ENCODE measurements at places on chromosomes 6 and 20. TPM values are rescaled to one million over a fixed set of nuclear protein-coding genes. Genes with fewer than 3 reads are reported as not detected.

HMGN3 gene
- total RNA-seq = 35.2 TPM

- DNase-seq = no peak
Measured at GRCh38 chr6:133764008-133764753, 124.7 kb upstream of the TCF21 start.

HAO1 gene
- total RNA-seq = not detected

DNA sequence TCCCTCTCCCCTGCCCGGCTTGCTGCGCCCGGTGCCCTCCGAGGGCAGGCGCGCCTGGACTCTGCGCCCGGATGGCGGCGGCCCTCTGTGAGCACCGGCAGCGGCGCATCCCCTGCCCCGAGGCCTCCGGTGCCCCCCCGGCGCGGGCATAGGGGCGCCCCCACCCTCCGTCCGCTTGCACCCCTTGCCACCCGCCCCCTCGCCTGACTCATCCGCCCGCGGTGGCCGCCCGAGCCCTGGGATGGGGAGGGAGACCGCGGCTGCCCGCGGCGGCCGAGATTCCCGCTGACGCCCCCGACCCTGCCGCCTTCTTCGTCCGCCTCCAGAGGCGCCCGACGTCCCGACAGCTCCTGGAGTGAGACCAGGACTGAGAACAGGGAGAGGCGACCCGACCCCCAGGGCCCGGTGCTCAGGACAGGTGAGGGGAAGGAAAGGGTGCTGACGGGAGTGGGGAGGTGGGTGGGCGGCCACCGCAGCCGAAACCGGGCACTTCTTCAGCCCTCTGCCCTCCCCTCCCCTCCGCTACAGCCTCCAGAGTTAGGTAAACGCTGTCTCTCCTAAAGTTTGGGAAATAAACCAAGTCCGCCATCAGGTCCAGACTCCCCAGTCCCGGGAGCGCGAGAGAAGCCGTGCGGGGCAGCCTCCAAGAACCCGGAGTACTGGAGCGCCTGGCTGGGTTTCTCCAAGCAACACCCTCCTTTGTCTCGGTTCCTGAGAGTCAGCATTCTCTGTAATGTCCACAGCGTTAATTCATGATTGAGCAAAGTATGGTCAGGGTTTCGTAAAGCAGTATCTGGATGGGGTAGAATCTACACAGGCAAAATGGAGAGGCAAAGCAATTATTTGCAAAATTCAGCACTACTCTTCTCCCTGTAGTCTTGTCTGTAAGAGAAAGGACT, 539 bp downstream of the TMEM200A start:
- peak; percentile 38 for DNase-seq

DNA sequence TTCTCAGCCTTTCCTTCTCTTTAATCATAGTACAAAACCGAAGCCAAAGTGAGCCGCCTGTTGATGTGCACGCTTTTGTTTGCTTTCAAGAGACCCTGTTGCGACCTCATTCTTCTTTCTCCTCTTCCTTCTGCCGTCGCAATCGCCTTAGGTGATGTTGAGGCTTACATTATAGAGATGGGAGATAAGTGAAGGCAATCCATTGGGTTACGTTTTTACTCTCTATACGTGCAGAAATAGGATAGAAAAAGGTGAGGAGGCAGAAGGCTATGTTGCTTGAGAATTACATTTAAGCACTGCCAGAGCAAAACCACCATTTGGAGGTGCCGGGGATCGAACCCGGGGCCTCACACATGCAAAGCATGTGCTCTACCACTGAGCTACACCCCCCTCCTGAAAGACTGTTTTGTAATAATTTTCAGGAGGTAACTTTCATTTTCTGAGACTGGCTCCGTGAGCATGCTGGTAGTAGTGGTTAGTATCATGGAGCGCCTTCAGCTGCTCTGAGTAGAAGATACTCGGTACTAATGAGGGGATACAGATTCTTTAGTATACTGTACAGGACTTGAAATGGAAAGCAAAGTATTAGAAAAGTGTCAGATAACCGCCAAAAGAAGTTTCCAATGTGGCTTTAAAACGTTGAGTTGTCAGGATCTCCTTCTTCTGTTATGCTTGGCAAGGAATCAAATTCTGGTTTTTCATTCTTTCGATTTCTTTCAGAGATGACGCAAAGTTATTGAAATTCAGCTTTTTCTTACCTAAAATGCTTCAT, 165.6 kb downstream of the TRIM27 start:
- no peak for DNase-seq

ADTRP gene
- 62.4 TPM for total RNA-seq

HRH3 gene
- total RNA-seq = not detected

DNA sequence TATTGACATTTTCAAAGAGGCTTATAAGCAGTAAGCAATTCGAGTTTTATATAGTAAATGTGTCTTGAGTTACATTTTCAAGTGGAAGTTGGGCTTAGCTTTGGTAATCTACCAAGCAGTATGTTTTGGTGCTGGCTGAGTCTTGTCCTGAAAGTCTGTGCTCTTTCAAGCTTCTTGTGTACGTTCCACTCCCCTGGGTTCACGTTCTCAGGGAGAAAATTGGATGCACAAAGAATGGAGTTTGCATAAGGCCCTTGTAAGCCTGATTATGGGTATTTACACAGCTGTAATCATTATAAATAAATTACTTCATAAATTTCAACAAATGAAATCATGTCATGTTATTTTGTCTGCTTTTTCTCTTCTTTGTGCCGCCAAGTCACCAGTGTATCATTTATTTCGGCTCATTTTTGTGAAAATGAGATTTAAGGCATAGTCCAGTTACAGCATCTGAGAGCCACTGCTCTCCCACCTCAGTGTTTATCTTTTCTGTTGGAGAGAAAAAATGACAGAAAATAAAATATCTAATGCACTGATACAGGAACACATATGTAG, 262.5 kb downstream of the BTBD3 start:
- no peak for DNase-seq
